ENCODE measurements at places on chromosomes 3 and 15.

- DNase-seq = no peak
Measured at GRCh38 chr3:179716226-179716625, 63.4 kb downstream of the USP13 start.

DNA sequence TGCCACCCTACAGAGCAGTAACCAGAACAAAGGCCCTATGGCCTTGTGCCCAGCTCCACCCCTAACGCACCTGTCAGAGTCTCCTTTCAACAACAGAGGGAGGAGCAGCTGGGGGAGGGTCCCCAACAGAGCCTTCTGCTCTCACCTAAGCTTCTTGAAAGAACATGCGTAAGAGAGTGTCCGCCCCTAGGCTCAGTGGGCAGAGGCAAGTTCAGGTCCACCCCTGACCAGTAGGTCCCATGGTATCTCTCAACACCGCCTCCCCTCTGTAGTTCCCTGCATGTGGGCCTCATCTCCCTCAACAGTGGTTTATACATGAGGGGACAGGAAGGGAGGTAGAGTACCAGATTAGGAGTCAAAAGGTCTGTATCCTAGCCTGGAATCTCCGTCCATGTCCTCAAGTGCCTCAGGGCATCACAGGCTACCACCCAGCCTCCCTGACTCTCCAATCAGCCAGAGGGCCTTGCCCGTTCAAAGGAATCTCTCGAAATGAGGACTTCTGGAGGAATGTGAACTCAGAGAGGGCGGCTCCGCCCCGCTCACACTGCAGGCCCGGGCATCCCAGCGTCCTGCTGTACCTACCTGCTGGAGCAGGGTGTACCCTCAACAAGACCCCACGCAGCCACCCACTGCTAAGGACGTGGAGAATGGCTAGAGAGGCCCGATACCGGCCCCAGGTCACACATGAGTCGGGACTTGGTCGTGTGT is 680 bp downstream of the POC1A start:
- peak; percentile 44 for DNase-seq

DNA sequence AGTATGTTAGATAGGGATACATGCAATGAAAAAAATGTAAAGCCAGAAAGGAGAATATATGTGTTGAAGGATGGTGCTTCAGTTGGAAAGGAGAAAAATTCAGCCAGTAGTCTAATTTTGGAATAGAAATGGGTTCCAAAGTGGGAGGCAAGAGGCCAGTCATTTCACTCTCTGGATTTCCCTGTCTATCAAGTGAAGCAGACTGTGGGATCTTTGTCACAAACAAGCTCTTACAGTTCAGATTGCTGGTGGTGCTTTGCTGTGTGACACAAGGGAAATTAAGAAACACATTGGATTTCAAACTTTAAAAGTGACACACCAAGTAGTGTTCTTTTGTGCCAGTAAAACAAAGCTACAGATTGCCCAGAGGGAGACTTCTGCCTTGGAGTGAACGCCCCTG is 82.0 kb upstream of the BFSP2 start:
- no peak for DNase-seq

- no peak for DNase-seq
Measured at GRCh38 chr3:112012205-112012992, 13.7 kb downstream of the TAGLN3 start.

DNA sequence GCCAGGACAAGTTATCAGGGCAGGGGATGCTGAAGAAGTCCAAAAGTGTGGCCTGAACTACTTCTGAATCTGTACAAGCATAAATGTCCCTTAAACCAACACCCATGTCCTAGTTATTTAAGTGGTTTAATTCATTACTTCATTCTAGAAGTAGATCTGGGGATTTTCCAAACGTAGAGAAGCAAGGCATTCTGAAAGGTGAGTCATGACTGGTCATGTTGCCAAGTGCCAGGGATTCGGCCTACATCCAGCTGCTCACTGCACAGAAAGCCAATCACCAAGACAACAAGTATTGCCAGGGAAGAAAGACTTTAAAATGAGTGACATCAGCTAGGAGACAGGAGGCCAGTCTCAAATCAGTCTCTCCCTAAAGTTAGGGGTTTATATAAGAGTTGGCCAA is 396.6 kb downstream of the GABRB3 start:
- DNase-seq = no peak

DNA sequence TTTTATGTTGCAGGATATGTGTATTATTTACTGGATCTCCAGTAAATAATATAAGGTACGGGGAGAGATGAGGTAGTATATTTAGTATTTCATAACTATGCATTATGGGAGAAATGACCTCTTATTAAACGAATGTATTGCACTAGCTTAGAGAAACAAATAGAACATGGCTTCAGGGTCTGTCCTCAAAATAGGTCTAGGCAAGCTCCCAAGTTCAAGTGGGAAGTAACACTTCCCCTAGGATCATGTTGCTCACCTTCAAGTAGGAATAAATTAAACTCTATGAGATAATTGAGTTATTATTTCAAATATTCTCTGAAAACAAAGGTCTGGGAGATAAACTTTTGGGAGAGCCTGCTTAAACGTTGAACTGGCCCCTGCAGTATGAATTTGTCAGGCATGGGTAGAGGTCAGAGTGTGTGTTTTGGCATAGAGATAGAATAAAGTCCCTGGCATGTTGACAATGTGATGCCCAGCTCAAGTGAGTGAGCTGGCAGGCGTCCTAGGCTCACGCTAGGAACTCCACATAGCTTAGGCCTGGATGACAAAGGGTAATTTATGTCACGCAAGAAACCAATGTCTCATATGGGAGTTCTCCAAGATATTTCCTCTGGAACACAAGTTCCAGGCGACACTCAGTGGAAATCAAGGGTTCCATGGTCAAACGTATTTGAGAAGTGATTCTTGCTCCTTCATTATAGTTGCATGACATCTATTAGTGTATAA is 236.8 kb downstream of the CACNA2D3 start:
- DNase-seq = no peak

DNA sequence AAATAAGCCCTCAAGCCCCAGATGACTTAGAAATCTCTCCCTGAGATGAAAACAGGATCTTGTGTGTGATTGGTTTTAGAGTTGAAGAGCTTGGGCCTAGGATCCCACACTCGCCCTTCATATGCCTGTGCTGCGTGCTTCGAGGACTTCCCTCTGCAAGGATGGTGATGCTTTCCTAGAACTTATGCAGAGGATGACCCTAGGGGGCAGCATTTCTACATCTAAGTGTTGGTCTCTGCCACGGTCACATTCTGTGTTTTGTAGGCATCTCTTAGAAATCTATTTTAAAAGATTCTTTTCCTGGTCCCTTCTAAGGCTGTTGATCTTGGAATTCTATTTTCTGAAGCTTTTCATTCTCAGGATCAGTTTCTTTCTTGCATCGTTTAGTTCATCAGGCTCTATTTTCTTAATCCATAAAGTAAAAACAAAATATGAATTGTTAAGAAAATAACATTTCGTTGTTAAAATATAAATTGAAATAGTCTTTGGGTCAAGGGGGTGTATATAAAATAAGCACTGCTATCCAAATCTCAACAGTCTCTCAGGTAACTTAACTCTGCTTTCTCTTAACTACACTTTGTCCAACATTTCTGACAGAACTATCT is 45.7 kb downstream of the WDR76 start:
- peak; percentile 49 for DNase-seq

- no peak for DNase-seq
Measured at GRCh38 chr3:28860307-28860706, 420.6 kb upstream of the RBMS3 start.

Data from RWPE1 (cell line).